NCI-H2081 treated with DMSO at 0.1 percent for 48 hours (cell line): ENCODE measurements at places on chromosomes 2 and 18.
A peak's percentile ranks its signal among the peaks of the same experiment; 100 is the strongest.

DNA sequence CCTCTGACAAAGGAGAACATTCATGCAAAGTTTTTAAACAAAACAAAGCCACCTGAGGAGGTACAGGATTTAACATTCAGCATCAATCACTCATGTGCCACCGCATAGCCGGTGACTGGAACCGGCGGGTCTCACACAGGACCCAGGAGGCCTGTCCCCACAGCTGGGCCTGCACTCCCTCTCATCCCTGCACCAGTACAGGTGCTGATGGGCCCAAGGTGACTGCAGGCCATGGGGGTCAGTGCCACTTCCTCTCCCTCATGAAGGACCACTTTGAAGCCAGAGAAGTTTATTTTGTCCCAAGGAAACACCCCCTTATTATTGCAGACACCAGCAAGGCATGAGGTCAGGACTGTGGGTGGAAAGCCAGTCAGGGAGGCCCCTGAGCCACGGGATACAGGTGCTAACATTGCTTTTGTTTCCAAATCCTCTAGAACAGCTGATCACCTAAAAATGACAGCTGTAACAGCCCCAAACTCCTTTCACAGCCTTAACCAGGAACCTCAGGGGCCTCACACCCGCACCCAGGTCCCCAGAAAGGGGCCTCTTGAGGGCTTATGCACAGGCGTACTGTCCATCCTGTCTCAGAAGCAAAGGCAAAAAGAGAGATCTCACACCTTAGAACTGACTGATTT lies 14.0 kb downstream of the PARD6G start:
- no peak for DNase-seq

- DNase-seq = no peak
Observed at GRCh38 chr2:237171396-237171795, 85.7 kb downstream of the COPS8 start.

DNA sequence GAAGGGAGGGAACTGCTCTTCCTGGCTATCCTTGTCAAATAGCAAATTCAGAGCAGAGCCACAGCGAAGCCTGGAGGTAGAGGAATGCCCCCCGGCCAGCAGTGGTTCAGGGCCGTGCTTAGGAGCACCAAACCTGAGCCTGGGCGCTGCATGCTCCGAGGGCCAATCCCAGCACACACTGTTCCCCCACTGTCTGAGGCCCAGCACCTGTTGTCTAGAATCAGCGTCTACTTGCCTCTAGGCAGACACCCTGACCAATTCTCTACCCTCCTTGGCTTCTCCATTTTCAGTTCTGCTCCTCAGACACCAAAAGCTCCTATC lies 177.6 kb upstream of the PKDCC start:
- no peak for DNase-seq

DNA sequence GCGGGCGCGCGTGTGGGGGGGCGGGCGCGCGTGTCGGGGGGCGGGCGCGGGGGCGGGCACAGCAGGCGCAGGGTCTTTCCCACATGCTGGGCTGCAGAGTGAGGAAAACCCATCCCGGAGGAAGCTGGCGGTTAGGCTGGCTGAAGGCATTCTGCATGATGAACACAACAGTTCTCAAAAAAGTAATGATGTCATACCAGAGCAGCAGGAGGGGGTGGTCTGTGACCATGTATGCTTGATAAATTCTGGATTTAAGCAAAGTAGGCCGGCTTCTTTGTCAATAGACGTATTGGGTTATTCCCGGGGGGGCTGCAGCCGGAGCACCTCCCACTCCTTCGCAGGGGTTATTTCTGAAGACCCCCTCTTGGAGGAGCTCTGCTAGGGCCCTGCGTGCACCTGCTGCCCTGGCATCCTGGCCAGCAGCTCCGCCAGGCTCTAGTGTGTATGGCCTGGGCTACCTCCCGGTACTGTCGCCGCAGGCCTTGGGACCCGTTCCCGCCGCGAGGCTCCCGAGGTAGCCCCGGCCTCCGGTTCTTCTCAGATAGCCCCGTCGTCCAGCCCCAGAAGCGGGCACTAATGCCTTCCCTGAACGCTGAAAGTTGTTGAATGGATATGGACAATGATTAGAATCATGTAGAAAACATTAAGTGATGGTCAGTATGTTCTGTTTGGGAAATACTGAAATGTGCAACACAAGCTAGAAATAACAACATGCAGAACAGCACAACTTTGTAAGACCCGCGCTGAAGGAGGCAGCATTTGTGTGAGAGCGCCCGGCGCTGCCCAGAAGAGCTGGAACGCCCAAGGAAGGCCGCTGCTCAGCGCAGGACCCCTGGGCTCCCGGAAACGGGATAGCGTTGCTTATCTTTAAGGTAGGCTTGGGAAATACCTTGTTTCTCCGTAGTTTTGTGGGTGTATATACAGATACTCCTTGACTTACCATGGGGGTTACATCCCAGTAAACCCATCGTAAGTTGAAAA lies 101.4 kb upstream of the RAB6C start:
- no peak for DNase-seq

DNA sequence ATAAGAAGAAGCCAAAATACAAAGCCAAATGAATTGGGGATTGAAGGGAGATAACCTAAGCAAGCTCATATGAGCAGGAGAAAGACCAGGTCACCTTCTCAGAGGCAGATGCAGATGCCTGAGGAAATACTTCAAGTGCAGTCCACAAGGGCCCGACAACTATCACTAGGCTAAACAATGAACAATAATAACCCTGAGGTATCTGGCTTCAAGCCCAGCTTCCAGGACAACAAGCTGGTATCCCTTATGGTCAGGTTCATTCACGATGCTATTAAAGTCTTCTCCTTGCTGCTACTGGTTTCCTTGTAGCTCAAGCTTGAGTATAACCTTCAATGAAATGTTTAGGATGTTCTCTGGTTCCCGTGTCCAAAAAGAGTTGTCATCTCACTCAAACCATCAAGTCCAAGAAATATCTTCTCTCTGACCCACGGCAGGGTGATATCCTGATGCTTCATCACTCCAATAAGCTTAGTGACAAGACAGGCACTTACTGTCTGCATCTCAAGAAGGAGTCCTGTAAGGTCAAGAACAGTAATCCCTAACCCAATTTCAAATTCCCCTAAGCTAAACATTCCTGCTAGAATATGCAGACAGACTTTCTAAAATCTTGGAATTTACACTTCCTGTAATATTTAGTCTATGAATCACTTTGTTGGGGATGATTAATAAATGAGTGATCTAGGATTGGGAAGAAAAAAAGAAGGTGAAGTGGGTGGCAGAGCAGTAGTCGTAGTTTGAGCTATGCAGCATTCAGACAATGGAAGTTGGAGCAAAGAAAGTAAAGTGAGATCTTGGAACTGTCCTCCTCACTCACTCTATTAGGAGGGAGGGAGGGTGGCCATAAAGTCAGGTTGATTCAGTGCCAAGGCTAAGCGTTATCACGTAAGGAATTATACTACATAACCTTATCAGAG lies 33.1 kb downstream of the CHN1 start:
- no peak for DNase-seq

DNA sequence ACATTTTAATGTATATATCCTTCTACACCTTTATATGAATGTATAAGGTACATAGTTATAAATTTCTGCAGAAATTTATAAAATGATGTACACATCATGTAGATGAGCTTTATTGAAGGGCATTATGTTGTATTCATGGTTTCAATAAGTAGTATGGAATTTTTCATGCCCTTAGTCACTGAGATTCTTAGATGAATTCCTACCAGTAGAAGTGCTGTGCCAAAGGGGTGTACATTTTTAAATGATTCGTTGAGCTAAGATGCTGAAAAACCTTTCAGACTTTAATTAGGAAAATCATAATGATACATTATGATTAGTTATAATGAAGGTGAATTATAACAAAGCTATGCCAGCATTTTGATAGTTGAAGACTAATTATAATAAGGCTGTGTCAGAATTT lies 115.2 kb downstream of the ZNF236 start:
- no peak for DNase-seq

GRCh38 chr18:12307701-12308385 lies at the start of gene TUBB6:
TSS of gene TUBB6 (plus strand) at chr18:12308241. CDS start at chr18:12308293, 52 bp downstream.
- DNase-seq = no peak

GRCh38 chr2:85066874-85067351 lies 66.3 kb upstream of the TCF7L1 start:
- DNase-seq = no peak

DNA sequence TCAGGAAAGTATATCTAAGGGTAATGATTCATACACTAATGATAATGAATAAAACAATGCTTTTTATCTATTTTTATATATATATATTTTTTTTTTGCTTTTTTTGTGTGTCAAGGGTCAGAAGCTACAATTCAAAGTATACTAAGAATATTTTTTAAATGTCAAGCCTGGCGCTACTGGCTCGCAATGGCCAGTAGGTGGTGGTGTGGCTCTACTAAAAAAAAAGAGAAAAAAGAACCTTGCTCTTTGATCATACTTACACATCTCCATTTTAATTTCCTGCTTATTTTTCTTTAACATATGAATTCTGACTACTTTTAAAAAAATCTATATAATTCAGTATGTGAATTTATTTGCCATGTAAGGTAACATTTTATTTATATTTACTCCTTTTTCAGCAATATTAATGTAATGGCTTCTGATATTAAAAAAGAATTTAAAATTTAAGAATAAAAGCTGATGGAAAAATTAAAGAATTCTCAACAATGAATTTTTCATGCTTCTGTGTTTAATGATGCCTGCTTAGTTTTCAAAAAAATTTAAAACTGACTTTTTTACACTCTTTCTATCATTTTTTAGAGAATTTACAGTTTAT lies 232.9 kb downstream of the GULP1 start:
- DNase-seq = no peak

- no peak for DNase-seq
Observed at GRCh38 chr2:127610561-127610960, 35.4 kb upstream of the GPR17 start.

DNA sequence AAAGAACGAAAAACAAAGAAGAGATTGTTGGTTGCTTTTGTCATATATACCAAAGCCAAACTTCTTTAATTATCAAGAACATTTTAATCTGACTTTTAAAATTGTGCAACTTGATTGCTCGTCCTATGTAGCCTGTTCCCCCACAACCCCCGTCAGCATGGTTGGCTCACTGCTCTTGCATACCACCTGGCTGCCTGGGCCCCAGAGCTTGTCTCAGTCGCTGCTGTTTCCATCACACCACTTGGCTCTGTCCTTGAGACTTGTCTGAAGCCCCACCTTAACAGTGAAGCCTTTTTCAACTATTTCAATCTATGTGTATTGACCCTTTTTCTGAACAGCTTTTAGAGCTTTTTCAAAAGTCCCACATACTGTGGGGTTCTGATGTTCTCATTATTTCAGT lies 270.8 kb downstream of the ZNF407 start:
- DNase-seq = no peak

- no peak for DNase-seq
Observed at GRCh38 chr2:238894950-238895298, 47.0 kb downstream of the TWIST2 start.

- DNase-seq = no peak
Observed at GRCh38 chr2:60551240-60552077, 2.0 kb downstream of the BCL11A start.

GRCh38 chr2:201860636-201861066 lies 54.3 kb downstream of the CDK15 start:
- DNase-seq = peak; percentile 7

- DNase-seq = no peak
Observed at GRCh38 chr2:180778291-180778690, 202.1 kb upstream of the UBE2E3 start.

DNA sequence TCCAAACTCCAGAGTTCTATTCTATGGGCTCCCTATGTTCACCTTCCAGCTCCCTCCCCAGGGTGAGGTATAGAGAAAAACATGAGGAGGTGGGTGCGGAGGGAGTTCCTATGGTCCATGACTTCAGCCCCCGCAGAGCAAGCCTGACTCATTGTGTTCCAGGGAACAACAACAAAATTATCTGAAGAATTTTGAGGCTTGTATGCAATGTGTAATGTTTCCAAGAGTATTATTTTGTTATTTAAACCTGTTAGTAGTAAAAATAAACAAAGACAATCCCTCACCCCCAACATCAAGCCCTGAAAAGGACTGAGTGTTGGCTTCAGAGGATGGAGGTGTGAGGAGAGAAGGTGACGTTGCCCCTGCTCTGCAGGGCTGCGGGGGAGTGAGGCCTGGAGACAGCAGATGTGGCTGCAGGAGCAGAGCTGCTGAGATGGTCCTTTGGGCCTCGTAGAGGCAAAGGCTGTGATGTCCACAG lies 29.0 kb downstream of the LAMA3 start:
- DNase-seq = no peak

DNA sequence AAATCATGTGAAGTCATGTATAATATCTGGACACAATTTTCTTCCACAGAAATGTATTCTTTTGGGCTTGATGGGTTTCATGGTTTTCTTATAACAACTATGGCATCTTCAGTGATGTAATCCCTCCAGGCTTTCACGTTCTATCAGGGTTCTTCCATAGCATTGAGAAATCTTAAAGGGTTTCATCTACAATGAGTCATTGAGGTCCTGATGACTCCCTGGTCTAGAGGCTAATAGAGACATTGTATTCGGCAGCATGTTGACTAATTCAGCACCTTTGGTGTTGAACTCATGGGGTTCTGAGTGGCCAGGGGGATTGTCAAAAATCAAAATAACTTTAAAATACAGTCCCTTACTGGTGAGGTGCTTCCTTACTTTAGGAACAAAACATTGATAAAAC lies 614.0 kb upstream of the CRIM1 start:
- DNase-seq = no peak

DNA sequence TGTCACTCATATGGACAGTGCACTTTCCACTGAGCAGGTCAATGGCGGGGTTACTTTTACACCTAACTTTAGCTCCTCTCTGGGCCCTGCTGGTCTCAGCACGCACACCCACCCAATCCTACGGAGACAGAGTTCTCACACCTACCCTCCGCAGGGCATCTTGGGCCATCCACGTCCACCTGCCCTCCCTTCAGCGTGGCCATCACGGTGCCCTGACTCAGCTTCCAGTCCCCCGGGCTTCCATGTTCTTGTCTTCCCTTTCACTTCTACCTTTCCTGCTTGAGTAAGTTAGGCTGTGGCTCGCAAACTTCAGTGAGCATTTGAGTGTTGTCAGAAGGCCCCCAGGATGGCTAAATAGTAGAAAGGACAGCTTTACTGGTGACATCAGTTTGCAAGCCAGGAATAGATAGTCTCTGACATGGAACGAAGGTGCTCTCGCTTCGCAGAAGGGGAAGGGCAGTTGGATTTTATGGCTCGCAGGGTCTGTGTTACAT lies 232.4 kb downstream of the SEPTIN10 start:
- DNase-seq = no peak

GRCh38 chr18:13183359-13183758 lies 35.2 kb upstream of the LDLRAD4 start:
- no peak for DNase-seq

- no peak for DNase-seq
Observed at GRCh38 chr2:173755798-173756197, 209.4 kb downstream of the SP3 start.

GRCh38 chr18:44799907-44800421 lies 119.3 kb downstream of the SETBP1 start:
- no peak for DNase-seq

GRCh38 chr18:73038336-73038735 lies 170.5 kb upstream of the NETO1 start:
- no peak for DNase-seq

- no peak for DNase-seq
Observed at GRCh38 chr2:105125920-105126319, 88.1 kb downstream of the MRPS9 start.
